ENCODE measurements at places on chromosomes 7 and 10.

DNA sequence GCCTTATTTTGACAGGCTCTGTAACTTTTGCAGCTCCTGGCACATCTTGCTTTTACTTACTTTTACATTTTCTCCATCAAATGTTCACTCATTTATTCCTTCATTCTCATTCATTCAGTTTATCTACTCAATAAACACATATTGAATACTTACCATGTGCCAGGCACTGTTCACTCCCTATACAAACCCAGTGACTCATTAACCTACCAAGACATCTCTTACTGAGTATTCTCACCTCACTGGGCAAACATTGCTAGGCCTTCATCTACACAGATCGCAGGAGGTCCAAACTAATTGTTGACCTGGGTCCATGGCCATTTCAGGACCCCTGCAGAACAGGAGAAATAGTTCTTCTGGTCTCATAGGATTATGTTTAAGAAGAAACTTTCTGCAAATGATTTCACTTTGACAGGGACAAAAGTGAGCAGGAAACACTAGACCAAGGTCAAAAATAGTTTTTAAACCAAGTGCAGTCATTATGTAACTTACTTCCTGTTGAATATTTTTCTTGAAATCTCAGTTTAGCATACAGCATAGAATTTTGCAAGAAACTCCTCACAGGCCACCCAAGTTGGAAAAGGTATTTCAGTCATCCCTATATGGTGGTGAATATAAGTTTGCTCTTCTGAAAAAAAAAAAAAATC lies 17.6 kb downstream of the SLC26A4 start:
- no peak for DNase-seq

DNA sequence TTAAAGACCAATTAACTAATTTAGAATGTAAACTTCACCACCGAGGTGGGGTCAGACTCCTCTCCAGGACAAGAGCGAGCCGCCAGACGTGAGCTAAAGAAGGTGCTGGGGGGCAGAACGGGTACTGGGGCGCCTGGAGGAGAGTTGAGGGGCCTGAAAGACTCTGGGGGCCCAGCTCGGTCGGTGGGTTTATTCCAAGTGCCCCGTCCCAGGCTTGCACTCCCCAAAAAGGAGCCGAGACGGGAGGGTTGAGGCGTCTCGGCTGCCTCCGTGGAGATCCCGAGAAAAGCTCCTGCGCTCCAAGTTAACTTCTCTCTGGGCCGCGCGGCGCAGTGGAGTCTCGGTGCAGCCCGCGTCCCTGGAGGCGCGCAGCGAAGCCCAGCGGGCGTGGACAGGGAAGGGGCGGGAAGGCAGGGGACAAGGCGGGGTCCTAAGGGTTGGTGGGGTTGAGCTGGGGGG lies 553.3 kb downstream of the TFEC start:
- no peak for DNase-seq

DNA sequence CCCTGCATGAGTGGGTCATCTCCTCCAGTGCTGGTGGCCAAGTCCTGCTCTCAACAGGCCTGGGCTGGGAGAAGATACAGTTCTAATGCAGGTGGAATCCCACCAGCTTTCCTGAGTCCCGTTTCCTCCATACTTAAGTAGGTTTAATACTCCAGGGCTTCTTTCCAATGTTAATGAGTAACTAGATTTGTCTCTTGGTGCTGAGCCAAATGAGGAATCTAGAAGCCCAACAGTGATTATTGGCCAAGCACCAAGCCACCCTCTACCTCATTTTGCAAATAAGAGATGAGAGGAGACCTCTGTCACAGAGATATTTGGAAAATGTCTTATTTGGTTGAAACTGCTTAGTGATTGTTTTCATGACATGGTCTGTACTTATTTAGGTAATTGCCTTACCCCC lies 37.1 kb downstream of the STARD3NL start:
- no peak for DNase-seq

GRCh38 chr10:62647375-62648092 lies 157.0 kb upstream of the ADO start:
- no peak for DNase-seq

All from prostate gland (tissue), 2 donors.